AG20443 (cell line): ENCODE measurements at places on chromosomes 11 and 22.
A peak's percentile ranks its signal among the peaks of the same experiment; 100 is the strongest.

DNA sequence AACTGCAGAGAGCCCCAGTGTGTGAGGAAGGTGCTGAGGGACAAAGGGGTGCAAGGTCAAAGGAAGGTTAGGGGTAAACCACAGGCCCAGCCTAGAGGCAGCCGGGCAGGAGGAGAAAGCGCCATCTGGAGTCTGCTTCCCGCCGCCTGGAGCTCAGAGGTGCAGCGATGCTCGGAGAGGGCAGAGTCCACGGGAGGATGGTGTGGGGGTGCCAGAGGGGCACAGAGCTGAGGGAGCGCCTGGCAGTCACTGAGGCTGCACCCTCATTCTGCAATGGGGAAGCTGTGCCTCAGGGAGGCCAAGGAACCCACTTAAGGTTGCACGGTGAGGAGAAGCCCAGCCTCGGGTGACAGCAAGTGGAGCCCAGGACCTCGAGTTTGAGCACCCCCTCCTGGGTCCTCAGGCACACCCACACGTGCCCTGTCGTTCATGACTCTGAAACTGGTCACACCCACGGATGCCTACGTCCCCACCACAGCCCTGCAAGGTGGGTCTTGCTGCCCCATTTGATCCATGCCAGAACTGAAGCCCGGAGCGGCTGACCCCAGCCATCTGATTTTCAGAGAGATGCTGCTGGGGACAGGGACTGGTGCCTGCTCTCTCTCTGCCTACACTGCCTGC, 1.6 kb downstream of the IL2RB start:
- no peak for DNase-seq

DNA sequence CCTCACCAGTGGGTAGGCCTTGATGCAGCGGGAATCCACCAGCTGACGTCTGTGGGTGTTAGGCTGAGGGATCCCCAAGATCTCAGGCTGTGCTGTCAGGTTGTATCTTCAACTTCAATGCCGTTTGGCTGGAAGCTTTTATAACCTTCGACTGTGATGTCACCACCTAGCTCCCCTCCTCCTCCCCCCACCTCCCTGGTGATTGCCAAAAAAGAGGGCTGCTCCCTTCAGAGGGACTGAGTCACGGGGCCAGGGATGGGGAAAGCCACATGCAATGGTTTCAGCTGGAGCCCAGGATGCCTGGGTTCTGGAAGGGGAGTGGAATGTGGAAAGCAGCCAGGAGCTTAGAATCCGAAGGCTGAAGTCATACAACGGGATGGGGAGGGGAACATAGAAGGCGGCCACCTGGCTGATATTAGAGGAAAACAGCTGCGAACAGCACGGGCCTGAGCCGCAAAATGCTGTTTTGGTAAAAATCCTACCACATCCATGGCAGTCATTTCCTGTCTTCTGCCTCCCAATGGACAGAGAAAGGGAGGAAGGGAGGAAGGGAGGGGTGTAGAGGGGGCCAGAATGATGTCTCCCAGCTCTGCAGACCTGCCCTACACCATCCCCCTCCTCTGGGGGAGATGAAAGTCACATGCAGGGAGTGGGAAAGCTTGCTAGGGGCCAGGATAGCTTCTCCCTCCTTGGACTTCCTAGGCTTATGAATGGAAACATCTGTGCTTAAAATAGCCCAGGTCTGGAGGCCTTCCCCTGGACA, at the start of gene LRRN4CL:
LRRN4CL (minus strand) TSS at position 110 of the 763 bp plus-strand sequence. CDS start 1,022 bp downstream, outside the sequence.
- peak; percentile 97 for DNase-seq

DNA sequence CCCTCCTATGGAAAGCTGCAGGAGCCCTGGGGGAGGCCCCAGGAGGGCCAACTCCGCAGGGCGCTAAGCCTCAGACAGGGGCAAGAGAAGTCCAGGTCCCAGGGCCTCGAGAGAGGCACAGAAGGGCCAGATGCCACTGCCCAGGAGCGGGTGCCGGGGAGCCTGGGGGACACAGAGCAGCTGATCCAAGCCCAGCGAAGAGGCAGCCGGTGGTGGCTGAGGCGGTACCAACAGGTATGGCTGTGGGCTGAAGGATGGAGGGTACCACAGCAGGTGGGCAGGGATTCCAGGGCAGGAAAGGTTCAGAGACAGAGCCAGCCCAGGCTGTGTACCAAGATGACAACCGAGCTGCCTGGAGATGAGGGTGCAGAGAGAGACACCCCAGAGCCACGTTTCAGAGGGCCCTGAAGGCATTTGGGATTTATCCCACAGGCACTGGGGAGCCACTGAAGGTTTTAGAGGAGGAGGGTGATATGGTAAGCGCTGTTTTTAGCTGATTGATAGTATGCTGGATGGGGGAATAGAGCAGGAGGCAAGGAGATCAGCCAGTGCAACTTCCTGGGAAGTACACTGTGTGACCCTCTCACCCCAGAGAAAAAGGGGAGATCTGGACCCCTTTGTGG, 412 bp downstream of the C11orf86 start:
- DNase-seq: no peak

DNA sequence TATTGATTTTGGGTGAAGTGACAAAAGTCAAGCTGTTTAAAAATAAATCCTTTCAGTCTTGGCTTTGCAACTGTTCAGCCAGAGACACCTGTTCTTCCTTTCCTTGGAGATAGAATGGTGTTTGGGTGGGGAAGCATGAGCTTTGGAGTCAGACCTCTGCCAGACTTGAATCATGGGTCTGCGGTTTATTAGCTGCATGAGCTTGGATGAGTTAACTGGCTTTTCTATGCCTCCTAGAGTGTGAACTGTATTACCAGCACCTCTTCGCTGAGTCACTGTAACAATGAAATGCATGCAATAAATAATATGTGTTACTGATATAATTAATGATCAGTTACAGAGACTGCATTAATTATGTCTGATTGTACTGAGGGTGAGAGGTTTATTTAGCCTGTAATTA, 13.5 kb upstream of the MYEOV start:
- DNase-seq: peak; percentile 81

GRCh38 chr11:130816546-130817329, 99.5 kb downstream of the SNX19 start:
- DNase-seq: no peak

DNA sequence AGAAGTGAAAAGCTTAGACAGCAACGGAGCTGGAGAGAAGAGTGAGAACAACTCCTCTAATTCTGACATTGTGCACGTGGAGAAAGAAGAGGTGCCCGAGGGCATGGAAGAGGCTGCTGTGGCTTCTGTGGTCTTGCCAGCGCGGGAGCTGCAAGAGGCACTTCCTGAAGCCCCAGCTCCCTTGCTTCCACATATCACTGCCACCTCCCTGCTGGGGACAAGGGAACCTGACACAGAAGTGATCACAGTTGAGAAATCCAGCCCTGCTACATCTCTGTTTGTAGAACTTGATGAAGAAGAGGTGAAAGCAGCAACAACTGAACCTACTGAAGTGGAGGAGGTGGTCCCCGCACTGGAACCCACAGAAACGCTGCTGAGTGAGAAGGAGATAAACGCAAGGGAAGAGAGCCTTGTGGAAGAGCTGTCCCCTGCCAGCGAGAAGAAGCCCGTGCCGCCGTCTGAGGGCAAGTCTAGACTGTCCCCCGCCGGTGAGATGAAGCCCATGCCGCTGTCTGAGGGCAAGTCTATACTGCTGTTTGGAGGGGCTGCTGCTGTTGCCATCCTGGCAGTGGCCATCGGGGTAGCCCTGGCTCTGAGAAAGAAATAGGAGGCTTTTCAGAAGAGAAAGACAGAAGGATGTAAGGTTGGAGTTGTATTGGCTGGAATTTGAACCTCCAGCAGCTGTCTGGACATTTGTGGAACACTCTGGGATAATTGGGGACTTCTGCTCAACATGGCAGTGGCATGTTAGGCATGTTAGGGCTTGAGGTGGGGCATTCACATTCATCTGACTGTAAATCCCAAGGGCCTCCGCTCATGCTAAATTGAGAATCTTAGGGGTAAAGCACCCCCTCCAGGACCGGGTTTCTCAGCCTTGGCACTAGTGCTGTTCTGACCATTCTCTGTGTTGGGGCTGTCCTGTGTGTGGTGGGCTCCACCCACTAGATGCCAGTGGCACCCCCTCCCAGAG, 47.1 kb downstream of the BID start:
- no peak for DNase-seq

DNA sequence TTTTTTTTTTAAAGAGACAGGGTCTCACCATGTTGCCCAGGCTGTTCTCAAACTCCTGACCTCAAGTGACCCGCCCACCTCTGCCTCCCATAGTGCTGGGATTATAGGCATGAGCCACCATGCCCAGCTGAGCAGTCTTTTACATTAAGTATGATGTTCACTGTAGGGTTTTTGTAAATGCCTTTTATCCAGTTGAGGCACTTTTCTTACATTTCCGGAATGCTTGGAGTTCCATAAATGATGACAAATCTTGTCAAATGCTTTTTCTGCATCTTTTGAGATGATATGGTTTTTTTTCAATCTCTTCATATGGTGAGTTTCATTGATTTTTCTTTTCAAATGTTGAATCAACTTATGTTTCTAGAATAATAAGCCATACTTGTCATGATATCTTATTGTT, 29.4 kb upstream of the CTTN start:
- no peak for DNase-seq

- DNase-seq: peak; percentile 85
Measured at GRCh38 chr11:6646071-6646470, 9.5 kb downstream of the DCHS1 start.

DNA sequence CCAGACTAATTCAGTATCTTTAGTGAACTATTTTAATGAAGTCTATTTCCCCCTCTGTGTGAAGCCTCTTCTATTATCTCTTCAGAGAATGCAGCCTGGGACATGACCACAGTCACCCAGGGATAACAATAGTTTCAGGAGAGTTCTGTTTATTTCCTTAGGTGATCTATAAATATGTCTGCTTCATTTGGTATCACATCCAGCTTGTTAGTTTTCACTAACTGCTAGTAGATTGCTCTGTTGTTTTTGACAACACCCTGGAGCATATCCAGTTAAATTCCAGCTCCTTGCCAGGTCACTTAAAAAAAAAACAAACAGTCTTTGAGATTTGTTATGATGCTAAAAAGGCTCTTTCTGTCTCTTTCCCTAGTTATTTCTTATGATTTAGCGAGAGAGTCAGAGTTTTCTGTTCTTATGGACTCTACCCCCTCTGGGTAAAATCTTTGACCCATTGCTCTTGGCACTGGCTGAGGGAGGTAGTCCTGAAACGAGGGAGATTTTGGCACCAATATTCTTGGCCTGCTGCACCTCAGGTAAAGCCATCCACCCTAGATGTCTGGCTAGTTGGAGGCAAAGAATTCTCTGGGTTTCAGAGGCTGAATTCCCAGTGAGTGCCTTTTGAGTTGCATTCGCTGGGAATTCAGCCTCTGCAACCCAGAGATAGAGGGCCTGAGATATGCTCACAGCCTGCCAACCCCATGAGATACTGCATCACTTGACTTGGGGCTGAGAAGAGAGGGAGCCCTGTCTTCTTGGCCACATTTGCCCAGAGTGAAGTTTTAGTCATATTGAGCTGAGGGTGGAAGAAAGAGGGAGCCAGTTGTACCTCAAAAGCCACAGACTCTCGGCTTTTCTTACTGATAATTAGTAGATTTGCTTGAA, 159.1 kb downstream of the PGR start:
- DNase-seq: no peak

DNA sequence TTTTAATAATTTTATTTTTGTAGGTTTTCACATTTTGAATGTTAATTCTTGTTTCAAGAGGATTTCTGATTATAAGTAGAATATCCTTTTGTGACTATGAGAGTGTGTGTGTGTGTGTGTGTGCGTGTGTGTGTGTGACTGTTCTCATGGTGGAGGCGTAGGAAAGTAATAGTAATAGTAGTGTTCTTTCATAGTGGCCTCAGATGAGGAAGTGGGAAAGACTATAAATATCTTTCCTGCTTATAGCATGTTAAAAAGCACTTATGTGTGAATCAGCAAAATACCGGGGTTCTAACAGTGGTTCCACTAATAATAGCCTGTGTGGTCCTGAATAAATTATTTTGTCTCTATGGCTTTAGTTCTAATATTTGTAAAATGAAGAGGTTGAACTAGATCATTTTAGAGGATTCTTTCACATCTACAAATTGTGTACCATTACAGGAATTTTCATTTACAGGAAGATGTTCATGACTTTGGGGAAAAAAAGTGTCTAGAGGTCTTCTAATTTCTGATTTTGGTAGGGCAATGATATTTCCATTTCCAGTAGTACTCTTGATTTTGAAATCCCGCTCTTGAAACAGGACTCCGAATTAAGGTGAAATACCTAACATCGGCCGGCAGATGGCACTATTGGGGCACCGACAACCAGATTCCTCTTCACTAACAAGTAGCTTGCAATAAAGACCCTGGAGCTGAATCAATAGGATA, 29.9 kb upstream of the OR10G7 start:
- DNase-seq: peak; percentile 76

DNA sequence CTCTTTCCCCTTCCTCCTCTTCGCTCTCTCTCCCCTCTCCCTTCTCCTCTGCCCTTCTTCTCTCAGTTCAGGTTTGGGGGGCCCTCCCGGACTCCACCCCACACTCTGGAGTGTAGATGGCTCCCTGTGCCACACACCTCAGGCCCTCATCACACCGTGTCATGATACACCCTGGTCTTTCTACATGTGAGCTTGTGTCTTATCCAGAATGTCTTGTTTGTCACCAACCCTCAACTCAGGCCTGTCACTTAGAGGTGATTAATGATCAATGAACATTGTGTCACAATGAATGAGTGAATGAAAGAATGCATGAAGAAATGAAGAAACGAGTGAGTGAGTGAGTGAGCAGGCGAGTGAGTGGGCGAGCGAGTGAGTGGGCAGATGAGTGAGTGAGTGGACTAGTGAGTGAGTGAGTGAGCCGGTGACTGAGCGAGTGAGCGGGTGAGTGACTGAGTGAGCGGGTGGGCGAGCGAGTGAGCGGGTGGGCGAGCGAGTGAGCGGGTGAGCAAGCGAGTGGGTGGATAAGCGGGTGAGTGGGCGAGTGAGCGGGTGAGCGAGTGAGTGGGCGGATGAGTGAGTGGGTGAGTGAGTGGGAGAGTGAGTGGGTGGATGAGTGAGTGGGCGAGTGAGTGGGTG, 33.8 kb downstream of the CAPN1 start:
- DNase-seq: no peak

- peak; percentile 78 for DNase-seq
Measured at GRCh38 chr22:41799486-41800347, 762 bp upstream of the CCDC134 start.

DNA sequence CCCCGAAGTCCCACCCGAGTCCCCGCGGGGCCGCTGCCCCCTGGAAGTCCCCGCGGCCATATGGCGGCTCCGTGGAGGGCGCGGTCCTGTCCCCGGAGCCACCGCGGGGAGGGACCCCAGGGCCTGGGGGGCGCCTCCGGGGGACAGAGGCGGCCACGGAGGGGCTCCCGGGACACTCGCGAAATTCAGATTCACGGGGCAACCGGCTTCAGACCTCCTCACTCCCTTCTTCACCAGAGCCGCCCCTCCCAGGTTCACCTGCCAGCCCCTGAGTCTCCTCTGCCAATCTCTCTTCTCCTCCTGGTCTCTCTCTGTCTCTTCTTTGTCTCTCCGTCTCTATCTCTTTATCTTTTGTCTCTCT, 28.2 kb upstream of the TOLLIP start:
- no peak for DNase-seq

- no peak for DNase-seq
Measured at GRCh38 chr22:39529487-39529851, 3.1 kb downstream of the RPS19BP1 start.

- no peak for DNase-seq
Measured at GRCh38 chr22:24422102-24422665, 5.2 kb upstream of the ADORA2A start.
